ENCODE measurements at places on chromosomes 2 and 18. TPM values are rescaled to one million over a fixed set of nuclear protein-coding genes. Genes with fewer than 3 reads are reported as not detected.

DNA sequence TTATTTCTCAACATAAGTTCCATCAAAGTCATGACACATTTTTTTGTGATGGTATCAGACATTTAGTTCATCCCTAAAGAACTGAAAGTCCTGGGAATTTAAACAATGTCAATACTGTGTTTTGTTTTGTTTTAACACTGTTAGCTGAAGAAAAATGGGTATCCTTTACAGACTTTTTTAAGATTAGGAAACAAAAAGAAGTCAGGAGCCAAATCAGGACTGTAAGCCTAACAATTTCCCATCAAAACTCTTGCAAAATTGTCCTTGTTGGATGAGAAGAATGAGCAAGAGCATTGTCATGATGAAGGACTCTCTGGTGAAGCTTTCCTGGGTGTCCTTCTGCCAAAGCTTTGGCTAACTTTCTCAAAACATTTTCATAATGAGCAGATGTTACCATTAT, 69.4 kb downstream of the SRD5A2 start:
- DNase-seq: no peak

MC4R gene
- total RNA-seq: not detected

IRS1 gene
- under 0.01 TPM for total RNA-seq

GRCh38 chr2:44713170-44713569, 228.3 kb upstream of the SIX3 start:
- DNase-seq: no peak

ZNF521 gene
- 130 TPM for total RNA-seq

GPR45 gene
- total RNA-seq: not detected

DNA sequence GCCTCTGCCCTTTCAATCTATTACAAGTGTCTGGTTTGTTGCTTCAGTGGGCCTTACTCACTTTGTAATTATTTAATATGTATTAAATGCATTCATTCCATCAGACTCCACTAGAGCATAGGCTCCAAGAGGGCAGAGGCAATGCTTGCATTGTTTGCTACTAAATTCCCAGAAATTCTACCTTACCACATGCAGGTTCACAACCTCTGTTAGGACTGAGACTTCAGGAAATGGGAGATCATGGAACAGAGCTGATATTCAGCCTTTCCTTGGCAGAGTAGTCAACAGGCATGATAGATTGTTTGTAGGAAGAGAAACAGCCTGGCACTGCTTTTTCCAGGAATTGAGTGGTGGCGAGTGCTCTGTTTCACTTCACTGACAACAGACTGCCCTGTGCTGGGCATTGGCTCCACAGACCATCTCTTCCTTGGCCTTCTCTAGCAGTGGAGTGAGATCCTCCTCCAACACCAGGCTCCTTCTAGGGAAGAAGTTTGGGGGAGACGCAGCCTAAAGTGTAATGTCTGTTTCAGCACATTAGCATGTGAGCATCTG, 6.2 kb upstream of the MATN3 start:
- DNase-seq: peak; percentile 43

DNA sequence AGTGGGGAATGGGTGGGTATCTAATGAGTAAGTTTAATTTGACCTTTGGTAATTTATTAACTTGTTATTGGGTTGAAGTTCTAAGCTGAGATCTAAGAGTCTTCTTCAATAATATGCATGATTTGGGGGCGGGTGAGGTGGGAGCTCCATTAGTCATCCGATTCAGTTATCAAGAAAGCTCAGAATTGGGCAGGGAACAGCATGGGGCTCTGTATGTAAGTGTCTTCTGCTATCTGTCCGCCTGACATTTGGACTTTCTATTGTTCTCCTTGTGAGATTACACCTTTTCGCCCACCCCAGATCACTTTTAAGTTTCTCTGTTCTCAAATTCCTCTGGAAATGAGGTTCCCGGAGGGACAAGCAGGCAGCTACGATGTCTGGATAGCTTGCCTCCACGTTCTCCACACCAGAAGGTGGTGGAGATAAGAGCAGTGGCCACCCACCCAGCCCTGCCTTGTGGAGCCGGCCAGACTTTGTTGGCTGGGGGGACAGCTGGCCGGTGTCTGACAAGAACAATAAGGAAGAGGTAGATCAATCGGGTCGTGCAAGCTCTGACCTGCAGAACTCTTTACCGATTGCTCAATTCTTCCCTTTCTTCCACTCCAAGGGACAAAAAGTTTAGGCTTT, 75.5 kb upstream of the GATA6 start:
- no peak for DNase-seq

KCNK3 gene
- total RNA-seq: not detected

SFXN5 gene
- total RNA-seq: 8.9 TPM

DNA sequence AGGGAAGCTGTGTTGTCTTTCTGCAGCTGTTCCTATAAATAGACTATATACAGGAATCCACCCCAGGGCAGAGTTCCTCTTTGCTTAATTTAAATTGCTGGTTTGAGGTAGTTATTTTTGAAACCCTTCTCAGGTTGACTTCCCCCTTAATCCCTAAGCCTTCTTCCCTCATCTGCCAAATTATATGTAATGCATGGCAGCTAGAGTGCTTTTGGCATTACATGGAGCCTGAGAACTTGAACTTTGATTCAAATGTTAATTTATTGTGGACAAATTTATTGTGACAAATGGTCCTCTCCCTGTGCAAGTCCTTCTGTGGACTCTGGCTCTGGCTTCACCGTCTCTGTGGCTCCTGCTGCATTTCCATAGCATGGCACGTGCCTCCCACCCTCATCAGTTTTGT, 29.2 kb downstream of the MYO1B start:
- DNase-seq: no peak

CCDC85A gene
- total RNA-seq: 1.4 TPM

DNA sequence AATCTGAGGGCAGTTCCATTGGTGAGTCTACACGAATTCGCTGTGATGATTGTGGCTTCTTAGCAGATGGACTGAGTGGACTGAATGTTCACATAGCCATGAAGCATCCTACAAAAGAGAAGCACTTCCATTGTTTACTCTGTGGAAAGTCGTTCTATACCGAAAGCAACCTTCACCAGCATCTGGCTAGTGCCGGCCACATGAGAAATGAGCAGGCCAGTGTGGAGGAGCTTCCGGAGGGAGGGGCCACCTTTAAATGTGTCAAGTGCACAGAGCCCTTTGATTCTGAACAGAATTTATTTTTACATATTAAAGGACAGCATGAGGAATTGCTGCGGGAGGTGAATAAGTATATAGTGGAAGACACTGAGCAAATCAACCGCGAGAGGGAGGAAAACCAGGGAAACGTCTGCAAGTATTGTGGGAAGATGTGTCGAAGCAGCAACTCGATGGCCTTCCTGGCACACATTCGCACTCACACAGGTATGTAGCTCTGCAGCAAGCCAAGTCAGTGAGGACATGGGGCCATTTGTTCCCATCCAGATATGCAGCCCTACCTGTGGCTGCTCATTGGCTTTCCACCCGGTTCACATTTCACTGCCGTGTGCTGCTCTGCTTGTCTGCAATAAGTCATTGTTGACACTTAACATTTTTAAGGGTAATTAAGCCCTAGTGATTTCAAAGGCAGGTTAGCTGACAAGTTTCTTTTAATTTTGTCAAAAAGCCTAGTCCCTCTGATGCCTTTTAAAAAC, 37.7 kb downstream of the ZNF407 start:
- DNase-seq: no peak

DNA sequence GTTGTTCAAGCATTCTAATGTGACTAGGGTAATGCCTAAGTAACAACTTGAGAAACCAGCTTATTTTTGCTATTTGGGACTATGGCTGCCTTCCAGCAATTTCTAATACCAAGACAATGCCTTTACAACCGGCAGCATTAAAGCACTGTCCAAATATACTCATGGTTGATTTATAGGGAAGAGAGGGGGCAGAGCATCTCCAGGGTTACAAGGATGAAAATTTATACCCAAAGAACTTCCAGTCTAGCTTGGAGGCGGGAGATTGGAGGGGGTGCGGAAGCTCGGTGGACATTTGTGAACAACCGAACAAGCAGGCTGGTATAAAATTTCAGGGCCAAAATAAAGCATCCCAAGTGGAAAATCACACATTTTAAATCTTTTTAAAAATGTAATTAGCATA, 294.9 kb upstream of the STON1 start:
- DNase-seq: no peak

DNA sequence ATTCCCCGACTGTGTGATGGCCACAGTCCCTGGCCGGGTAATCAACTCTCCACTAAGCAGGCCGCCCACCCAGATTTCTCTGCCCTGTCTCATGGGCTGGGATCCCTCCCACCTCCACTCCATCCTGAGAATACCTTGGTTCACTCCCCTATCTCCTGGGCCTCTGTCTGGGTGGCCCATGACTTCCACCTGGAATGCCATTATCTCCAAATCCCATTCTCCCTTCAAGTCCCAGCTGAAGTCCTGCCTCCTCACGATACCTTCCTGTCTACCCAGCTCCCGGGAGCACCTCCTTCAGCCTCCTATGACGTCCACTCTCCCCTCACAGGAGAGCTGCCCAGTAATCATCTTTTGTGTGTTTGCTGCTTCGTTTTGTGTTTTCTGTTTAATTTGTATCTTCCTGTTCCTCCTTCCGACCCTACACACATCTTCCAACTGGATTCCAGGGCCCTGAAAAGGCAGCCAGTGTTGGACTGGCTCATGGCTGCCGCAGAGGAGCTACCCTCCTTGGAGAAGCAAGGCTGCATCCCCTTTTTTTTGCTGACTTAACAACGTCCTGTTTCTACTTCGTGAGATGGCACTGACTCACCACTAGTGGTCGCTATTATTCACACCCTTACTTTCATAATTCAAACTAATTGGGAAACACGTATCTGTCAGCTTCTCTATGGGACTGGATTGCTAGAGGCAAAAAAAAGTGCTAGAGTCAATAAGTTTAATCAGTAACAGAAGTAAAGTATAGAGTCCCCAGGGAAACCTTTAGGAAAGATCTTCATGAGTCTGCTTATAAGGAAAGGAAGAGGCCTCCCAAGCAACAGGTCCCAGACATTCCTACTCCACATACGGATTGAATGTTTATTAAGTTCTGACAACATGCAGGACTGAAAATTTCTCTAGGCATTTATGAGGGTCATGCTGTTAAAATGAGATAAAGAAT, 171.9 kb upstream of the GATA6 start:
- DNase-seq: peak; percentile 59

- no peak for DNase-seq
Measured at GRCh38 chr2:127193967-127194280, 26.2 kb downstream of the CYP27C1 start.

DNA sequence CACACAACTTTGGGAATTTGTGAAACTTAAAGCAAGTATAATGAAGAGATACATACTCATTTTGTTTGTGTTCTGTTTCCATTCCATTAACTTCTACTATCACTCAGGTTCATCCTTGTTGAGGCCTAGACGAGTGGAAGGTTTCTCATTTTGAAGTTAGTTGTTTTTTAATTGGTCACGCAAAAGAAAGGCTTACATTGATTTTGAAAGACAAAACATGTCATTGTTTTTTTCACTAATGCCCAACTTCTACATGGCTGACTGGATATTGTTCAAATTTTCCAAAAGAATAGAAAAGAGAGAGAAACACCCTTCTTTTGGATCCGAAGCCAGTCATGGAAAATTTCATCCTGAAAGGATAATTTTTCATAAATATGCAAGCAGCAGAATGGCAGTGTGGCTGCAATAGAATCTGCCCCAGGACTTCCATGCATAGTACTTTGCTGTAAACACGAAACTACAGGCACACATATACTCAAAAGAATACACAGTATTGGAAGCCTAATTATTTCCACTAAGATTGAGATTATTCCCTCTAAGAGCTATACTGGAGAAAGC, 27.4 kb downstream of the PRKCE start:
- DNase-seq: peak; percentile 28

All from lung microvascular endothelial cell (primary cell).